T-helper 2 cell (primary cell): ENCODE measurements at places on chromosomes 7 and 10.

GRCh38 chr7:85162721-85163120 is 24.1 kb downstream of the SEMA3D start:
- no peak for DNase-seq

DNA sequence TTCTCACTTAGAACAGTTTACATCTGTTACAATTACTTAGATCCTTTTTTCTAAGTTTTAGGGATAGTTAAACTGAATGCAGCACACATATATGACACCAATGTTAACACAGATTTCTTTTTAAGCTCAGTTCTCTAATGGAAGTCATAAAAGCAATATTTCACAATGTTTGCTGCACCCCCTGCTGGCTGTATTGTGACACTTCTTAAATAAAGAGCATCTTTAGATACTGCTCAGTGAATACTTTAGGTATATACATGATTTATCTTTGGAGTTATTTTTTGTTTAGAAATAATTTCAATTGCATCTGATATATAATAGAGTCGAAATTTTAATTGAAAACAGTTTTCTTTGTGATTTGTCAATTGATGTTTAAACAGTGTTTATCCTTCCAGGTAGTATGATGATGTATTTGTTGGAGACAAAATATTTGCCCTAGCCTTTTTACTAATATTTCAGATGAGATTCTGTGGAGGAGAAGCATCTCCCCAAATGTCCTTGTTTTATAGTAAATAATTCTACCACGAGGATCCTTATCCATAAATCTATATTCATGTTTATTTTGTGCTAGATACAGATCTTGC is 174.4 kb downstream of the ST7 start:
- DNase-seq = peak; percentile 12

GRCh38 chr10:5125315-5126044 is 31.3 kb downstream of the AKR1C3 start:
- DNase-seq = no peak

- no peak for DNase-seq
These were observed 479.0 kb downstream of the PARD3 start for GRCh38 chr10:34335960-34336690.
